Stimulated activated CD4-positive, alpha-beta T cell treated with anti-CD3 and anti-CD28 coated beads, Interleukin-1b, Interleukin-23, amount 100 ng/mL, for 4 hours (primary cell): ENCODE measurements at places on chromosomes 12 and 14.

DNA sequence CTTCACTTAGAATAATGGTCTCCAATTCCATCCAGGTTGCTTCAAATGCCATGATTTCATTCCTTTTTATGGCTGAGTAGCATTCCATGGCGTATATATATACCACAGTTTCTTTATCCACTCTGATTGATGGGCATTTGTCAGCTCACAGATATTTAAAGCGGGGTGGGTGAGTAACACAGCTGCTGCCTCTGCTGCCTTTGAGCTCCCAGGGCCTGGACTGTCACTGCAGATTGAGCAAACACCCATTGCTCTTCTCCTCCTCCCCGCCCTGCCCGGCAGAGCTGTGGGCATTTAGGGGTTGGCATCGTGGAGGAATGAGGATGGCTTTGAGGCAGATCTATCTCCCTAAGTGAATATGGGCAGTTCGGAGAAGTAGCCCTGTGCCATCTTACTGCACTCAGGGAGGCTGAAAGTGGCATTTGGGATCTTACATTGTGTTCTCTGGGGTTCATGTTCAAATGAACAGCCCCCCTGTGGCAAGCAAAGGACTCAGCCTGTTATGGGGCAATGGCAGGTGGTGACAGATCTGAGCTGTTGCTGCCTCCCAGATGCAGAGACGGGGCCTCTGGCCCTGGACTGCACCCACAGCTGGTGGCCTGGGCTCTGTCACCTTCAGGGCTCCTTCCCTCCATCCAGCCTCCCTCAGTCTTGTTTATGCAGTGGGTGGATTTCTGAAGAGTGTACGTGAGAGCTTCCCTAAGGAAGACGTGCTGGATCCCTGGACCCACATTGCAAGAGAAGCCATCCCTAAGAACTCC lies 4.9 kb downstream of the RFLNA start:
- no peak for DNase-seq

GRCh38 chr12:115405471-115405860 lies 721.5 kb upstream of the TBX3 start:
- DNase-seq = no peak

DNA sequence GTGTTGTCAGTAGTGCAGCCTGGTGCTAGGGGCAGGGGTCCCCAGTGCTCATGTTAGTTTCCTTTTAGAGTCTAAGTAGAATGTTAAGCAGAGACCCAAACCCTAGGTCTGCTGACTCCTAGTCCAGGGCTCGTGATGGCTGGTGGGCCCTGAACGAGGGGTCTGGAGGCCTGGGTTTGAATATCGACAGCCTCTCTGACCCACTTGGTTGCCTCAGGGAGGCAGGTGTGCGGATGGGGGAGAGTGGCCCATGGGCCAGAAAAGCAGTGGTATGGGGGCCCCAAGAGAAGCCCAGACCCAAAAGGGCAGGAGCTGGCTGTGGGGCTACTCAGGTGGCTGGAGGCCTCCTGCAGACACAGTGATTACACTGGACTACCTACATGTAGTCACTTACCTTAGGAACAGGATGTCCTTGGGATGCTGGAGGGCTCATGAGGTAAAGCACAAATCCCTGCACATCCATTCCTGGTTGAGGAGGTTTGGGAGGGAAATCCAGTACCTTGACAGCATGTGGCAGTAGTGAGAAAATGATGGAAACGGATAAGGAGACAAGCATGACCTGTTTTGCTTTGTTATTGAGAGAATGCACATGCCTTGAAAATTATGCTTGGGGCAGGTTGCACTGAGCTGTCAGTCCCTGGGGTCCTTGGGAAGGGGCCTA lies 1.7 kb upstream of the SLC25A29 start:
- DNase-seq = no peak

DNA sequence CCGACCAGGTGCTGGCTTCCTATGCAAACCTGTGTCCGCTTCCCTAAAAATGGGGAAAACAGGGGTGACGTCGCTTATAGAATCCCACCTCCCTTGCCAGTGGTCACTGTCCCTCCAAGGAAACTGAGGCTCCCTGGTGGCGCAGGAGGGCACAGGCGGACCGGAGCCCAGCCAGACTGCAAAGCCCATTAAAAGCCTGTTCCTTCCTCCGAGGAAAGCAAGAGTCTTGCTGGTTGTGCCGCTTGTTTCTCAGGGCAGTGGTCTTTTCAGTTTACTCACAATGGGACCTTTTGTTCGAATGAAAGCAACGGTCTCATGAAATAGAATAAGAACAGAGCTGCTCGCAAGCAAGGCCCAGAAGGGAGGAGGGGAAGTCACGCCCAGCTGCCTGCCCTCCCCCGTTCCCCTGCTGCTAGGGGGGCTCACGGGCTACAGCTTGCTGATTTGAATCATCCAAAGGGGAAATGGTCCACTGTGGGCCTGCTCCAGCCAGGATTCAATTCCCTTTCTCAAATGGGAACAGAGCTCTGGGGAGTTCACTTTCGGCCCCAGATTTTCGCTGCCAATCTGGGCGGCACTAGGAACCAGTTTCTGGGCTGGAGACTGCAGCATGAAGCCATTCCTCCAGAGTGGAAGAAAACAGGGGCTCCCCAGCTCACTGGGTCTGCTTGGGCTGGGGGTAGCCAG lies 4.6 kb upstream of the SELPLG start:
- no peak for DNase-seq

- no peak for DNase-seq
Measured at GRCh38 chr14:92916201-92916600, 6.7 kb upstream of the CHGA start.

GRCh38 chr12:104680070-104680469 lies 223.3 kb downstream of the CHST11 start:
- DNase-seq = no peak

- no peak for DNase-seq
Measured at GRCh38 chr14:91997492-91997891, 42.4 kb downstream of the TRIP11 start.

- no peak for DNase-seq
Measured at GRCh38 chr14:54942913-54943312, 40.3 kb upstream of the GCH1 start.

DNA sequence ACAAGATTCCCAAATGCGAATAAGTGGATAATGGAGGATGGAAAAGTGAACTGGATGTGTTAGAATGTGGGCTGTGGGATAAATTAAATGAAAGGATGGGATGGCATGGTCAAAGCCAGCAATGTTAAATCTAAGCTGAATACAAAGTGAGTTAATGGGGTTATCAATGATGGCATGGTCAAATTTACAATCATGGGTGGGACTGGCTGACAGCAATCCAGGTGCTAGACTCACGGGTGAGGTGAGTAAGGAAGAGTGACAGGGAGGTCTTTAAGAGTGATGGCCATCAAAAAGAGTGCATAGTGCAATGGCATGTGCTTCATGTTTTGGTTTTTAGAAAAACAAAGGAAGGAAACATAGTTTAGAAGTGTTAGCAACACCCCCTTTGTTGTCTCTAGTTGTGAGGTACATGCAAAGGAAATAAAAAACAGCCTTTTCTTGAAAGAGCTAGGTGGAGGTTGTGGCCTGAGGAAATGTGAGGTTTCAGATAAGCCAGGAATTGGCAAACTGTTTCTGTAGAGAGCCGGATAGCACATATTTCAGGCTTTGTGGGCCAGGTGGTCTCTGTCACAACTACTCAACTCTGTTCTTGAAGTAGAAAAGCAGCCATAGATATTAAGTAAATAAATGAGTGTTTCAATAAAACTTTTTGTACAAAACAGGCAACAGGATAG lies 328.7 kb downstream of the RPL10L start:
- no peak for DNase-seq

GRCh38 chr14:59202031-59202430 lies 13.6 kb downstream of the DAAM1 start:
- DNase-seq = no peak

DNA sequence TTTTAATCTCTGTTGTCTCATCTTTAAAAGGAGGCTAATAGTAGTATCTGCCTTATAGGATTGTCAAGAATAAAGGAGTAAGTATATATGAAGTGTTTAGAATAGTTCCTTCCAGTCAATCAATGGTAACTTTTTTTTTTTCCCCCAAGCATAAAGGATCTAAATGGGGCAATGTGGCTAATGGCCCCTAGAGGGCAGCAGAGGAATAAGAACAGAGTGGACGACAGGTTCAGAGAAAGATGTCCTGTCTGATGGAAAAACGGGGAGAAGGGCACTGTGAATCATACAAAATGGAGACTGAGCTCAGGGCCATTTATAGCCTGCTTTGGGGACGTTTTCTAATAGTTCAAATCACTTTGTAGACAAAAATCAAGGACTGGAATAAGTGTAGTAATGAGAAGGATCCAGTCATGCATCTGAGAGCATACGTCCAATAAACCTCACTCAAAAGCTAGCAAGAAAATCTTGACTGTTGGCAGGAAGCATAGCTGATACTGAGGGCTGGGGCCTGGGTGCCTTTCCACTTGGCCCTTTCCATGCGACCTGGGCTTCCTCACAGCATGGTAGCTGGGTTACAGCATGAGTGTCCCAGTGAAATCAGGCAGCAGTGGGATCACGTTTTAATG lies 51.3 kb downstream of the IFNG-AS1 start:
- peak; percentile 60 for DNase-seq
